ENCODE measurements at places on chromosomes 4 and X. TPM values are rescaled to one million over a fixed set of nuclear protein-coding genes. Genes with fewer than 3 reads are reported as not detected.

BEX1 gene
- total RNA-seq: 0.68 TPM

DNA sequence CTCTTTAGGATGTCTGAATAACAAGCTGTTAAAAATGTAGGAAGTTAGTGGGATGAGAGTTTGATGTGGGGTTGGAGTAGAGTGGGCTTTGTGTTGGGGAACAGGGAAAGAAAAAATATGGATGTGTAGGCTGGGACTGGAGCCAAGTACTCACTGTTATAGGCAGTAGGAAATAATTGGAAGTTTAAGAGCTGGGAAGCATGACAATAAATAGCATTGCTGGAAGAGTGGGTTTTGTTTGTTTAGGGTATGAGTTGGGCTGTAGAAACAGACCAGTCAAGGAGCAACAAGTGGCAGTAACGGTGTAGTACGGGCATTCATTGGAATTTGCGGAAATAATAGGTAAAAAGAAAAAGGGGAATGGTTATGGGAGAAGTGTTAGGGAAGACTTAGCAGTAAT is 81.6 kb downstream of the KDM6A start:
- DNase-seq: no peak

DNA sequence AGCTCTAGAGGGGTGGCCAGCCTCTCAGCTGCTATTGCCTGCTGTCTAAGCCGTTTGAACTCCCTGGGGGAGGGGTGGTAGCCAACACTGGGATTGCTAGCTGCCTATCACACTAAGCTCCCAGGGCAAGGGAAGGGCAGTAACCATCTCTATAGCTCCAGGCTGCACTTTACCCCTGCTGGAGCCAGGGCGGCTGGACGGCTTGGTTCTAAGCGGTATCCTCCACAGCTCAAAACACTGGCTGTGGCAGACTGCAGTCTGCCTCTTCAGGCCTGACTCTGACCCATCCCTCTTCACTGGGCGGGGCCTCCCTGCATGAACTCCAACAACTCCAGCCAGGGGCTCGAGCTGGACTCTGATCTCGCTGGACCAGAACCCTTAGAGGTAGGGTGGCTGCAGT is 55.3 kb upstream of the GNRHR start:
- DNase-seq: no peak

DNA sequence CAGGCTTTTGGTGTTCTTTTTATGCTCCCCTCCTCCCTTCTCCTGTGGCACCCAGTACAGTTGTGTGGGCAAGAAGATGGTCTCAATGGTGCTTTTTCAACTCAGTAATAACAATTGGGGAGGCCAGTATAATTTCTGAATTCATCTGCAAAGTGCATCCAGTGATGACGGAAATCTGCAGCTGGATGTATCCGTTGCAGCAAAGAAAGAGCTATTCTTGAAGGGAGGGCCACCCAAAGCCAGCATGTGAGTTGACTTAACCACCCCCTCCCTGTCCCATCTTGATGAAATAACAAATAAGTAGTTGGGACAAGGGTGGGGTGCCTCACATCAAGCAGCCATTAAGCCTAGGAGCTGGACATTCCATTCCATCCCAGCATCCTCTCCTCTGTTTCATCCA is 30.7 kb downstream of the TSC22D3 start:
- DNase-seq: no peak

- peak; percentile 10 for DNase-seq
Observed at GRCh38 chrX:41759817-41760216, 35.8 kb downstream of the GPR82 start.

DNA sequence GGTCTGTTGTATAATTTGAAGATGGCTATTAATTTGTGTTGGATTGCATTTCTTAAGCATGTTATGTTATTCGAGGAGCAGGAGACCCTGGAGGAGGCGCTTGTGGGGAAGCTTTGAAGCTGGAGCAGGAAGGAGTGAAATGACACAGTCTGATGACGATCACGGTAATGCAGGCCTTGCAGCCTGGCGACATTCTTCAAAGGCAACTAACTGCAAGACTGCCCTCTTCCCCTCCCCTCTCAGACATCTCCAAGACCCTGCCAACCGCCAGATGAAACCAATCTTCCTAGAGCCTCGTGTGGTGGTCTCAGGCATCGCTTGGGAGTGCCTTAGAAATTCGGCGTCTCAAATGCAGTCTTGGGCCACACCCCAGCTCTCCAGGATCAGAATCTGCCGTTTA is 16.1 kb downstream of the CLCN4 start:
- DNase-seq: no peak

DNA sequence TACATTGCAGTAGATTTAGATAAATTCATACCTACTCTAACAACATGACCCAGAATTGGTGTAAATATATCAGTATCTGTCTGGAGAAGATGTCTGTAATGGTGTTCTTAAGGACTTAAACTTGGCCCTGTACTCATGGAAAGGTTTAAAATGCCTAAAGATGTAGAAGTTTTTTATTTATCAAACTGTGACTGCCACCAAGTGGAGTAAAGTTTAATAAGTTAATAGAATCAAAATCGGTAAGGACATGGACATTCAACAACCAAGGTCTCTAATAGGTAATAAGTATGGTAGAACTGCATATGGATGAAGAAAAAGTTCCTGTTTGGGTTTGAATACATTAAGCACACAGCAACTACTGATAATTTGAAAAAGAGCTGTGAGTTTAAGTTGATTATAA is 474.0 kb upstream of the NDST3 start:
- peak; percentile 3 for DNase-seq

DNA sequence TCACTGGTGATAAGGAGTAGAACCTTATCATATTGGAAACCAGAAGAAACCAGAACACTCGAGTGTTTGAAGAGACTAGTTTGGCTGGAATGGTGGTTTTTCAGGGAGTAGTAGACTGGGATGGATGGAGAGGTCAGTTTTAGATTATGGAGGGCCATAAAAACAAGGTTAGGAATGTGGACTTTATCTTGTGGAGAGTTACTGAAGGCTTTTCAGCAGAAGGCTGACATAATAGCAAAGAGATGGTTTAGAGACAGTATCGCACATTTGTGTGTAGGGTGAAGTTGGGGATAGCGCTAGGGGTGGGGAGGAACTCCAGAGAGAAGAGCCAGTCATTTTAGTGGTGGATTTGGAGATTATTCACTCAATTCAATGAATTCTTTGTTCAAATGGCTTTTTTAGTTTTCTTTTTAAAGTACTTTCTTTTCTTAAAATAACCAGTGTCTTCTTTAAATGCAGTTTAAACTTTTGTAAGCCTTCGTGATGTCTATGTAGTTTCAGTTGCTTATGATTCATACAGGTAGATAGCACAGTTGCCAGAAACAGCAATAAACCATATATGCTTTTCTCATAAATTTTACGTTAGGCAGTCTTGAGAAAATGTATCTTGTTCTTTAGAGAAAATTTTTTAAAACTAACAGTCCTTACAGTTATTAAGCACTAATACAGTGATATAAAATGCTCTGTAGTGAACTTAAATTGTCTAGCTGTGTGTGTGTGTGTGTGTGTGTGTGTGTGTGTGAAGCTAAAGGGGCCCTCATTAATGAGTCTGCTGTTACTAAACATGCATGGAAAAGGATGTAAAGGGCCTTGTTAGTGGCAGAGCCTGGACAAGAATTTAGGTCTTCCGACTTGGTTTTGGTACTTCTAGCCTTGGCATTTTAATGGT is 3.8 kb downstream of the ARHGAP10 start:
- no peak for DNase-seq

GRCh38 chrX:123230798-123231197 is 46.7 kb downstream of the GRIA3 start:
- no peak for DNase-seq

- DNase-seq: no peak
Observed at GRCh38 chrX:127313635-127314034, 494.1 kb downstream of the PRR32 start.

LRAT gene
- total RNA-seq: 0.34 TPM

FAM53A gene
- 7.8 TPM for total RNA-seq

TMEM35A gene
- total RNA-seq: 8.1 TPM

- DNase-seq: no peak
Observed at GRCh38 chr4:63325140-63325539, 1084.1 kb downstream of the TECRL start.

GRCh38 chr4:127748957-127749356 is 18.8 kb downstream of the SLC25A31 start:
- DNase-seq: no peak

PNMA6A gene
- 2.1 TPM for total RNA-seq

DNA sequence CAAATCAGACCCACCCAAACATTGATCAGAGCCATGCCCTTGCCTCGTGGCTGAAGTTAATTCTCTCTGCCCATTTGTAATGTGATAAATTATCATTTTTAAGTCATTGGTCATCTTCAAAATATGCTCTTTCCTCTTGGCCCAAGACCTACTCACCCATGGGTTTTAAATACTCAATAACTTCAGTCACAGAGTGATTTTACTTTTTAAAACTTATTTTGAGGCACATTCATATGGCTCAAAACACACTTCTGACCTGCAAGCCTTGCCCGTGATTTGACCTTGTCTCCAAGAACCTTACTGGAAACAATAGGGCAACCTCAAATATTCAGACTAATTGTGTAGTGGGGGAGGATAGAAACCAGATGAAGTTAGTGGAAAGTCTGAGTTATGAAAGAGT is 176.2 kb upstream of the LNX1 start:
- DNase-seq: no peak

ANOS1 gene
- total RNA-seq: 3.3 TPM

CLNK gene
- under 0.01 TPM for total RNA-seq

SPANXA1 gene
- not detected for total RNA-seq

DNA sequence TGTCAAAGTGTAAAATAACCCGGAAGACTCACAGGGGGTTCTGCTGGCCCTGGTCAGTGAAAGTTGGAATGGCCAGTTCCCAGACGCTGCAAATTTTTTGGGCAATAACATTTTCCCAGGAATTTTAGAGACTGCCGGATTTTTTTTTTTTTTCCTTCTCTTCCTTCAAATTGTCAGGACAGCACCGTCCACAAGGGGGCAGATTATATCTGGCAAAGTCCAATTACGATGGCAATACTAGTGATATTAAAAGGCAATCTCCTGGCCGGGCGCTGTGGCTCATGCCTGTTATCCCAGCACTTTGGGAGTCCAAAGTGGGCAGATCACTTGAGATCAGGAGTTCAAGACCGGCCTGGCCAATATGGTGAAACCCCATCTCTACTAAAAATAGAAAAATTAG is 20.5 kb downstream of the SLC25A5 start:
- no peak for DNase-seq

MMAA gene
- total RNA-seq: 3.7 TPM

- no peak for DNase-seq
Observed at GRCh38 chr4:54172156-54172555, 56.9 kb upstream of the PDGFRA start.

RTL5 gene
- 1.9 TPM for total RNA-seq

DNA sequence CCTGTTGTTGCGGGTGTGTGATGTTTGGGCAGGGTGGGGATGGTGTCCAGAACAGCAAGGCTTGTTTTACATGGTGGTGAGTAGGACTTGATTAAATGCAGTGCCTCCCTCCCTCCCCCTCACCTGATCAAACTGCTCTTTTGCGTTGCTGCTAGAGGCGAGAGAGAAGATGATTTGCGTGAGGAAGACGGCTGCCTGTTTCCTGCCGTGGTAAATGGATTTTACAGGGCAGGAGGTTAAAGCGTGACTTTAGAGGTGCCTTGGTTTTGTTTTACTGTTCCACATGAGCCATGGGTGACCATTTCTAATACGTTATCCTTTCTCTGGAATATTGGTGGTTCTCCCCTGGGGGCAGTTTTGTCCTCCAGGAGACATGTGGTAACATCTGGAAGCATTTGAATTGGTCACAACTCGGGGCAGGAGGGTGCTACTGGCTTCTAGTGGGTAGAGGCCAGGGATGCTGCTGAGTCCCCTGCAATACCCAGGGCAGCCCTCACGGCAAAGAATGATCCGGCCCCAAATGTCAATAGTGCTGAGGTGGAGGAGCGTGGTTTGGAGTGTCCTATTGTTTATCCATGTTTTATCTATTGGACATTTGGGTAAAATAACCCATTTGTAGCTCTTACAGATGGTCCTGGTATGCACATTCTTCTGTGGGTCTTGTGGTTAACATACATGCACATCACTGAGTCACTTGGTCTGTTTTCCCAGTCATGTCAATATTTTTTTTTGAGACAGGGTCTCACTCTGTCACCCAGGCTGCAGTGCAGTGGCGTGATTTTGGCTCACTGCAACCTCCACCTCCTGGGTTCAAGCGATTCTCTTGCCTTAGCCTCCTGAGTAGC is 73.7 kb downstream of the SHROOM2 start:
- DNase-seq: no peak

DNA sequence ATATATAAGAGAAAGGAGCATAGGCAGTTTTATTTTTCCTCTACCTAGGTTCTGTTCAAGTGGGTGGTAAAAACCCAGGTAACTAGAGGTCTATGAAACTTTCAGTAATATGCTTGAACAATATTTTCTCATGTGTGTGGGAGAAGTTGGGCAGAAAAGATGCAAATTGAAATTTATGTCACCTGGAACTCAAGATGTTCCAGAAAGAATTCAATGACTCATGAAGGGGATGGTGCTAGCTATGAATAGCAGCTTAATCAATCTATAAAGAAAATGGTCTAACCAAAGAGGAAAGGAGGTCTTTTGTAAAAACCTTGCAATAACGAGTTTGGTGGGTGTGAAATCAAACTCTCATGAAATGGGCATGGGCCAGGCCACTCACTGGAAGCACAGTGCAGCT is 263.8 kb downstream of the INPP4B start:
- DNase-seq: no peak

DNA sequence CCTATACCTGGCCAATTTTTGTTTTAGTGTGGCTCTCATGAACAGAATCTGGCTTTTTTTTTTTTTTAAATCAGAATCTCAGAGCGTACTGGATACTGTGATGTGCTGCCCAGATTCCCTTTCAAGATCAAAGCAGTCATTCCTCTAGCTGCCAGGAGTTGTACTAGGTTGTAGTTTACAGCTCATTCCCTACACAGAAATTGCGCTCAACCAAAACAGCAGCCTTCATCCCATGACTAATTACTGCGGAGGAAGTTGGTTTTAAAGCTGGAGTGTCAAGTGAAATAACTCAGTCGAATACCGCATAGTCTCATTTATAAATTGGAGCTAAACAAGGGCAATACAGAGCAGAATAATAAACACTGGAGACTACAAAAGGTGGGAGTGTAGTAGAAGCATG is 12.2 kb upstream of the TMPRSS11B start:
- DNase-seq: no peak

- no peak for DNase-seq
Observed at GRCh38 chrX:40849906-40850823, 114.8 kb upstream of the MED14 start.

SHOX gene
- total RNA-seq: not detected

LRP2BP gene
- total RNA-seq: 0.24 TPM

- no peak for DNase-seq
Observed at GRCh38 chr4:113677325-113677724, 84.2 kb downstream of the CAMK2D start.

DNA sequence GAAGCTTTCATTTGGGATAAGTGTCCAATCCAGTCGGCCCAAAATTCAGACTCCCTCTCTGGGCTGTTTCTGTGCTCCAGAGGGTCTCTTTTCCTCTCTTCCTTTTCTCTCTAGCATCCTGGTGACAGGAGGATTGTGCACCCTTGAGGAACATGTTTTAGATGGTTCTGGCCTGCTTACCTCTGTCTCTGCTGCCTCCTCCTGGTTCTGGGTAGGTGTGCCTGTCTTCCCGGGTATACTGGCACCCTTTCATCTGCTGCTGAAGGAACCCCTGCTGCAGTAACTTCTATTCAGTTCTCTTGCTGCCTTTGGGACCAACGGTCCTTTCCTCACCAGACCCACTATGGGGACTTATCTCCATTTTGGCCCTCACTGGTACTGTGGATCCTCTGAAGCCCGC is 53.2 kb downstream of the HMGB2 start:
- no peak for DNase-seq

ANKRD37 gene
- total RNA-seq: 6.8 TPM

GRCh38 chrX:153625271-153626024 is 21.6 kb upstream of the DUSP9 start:
- no peak for DNase-seq
